Uterus (tissue), 4 donors: ENCODE measurements at places on chromosomes 4 and X.
A peak's percentile ranks its signal among the peaks of the same experiment; 100 is the strongest.

DNA sequence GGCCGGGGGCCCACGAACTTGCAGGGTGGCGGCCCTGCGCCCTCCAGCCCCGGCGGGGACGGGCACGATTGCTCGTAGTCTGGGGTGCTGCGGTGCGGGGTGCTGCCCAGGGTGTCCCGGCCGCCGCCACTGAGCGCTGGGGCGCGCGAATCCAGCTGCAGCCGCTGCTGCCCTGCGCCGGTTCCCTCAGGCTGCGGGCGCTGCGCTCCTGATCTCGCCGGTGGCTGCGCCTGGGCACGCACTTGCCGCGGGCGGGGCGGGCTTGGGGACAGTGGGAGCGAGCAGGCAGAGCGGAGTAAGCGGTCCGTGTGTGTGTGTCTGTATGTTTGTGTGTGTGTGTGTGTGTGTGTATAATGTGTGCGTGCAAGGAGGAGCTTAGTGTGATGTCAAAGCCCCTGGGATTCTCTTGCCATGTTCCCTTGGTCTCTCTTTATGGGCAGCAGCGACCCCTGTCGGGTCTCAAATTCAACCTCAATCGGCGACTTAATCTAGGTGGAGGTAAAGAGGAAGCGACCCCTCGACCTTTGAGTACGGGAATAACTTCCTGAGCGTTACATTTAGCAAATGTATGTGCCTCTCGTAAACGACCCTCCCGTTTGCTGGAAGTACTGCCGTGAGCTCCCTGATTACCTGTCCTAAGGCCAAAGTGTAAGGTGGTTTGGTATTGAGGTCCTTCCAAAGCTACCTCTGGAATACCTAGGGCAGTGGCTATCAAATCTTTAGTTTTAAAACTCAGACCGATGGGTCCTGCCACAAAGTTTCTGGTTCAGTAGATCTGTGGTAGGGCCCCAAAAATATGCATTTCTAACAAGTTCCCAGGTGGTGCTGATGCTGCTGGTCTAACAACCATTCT is at the start of gene RNF150:
TSS of gene RNF150 (minus strand) at position 324 of the 853 bp plus-strand sequence.
- H3K4me1 ChIP-seq = no peaks in the 10 kb centered on the region
- no peaks in the 10 kb centered on the region for H3K27me3 ChIP-seq
- H3K27ac ChIP-seq = peak within 1 kb of the TSS; percentile 81
- no peaks in the 10 kb centered on the region for H3K36me3 ChIP-seq
- DNase-seq = peak; percentile 88
- peak within 1 kb of the TSS; percentile 57 for H3K4me3 ChIP-seq

GRCh38 chrX:4094926-4095325 is 381.5 kb upstream of the PRKX start:
- H3K4me3 ChIP-seq = no peak overlapping the region
- H3K27ac ChIP-seq = no peak overlapping the region
- no peaks in the 10 kb centered on the region for H3K27me3 ChIP-seq
- no peak for DNase-seq

DNA sequence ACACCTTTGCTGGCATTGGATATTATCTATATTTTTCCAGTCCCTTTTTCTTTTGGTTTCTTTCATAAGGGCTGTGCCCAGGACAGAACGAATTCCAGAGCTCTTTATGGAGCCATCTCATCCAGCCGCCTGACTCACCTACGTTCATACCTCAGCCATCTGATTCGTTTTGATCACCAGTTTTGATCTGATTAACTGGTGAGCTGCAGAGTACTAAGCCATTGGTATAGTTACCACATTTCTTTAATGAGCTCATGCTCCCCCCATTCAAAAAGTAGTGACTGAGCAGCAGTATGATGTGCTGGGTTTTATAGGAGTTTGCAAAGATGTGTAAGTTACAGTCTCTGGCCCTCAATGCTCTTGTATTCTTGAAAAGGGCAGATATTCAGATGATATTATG is 43.0 kb upstream of the CDKN2AIP start:
- H3K36me3 ChIP-seq = no peaks in the 10 kb centered on the region
- H3K27ac ChIP-seq = no peak overlapping the region
- H3K4me3 ChIP-seq = no peak overlapping the region
- no peaks in the 10 kb centered on the region for H3K27me3 ChIP-seq
- no peak for DNase-seq

DNA sequence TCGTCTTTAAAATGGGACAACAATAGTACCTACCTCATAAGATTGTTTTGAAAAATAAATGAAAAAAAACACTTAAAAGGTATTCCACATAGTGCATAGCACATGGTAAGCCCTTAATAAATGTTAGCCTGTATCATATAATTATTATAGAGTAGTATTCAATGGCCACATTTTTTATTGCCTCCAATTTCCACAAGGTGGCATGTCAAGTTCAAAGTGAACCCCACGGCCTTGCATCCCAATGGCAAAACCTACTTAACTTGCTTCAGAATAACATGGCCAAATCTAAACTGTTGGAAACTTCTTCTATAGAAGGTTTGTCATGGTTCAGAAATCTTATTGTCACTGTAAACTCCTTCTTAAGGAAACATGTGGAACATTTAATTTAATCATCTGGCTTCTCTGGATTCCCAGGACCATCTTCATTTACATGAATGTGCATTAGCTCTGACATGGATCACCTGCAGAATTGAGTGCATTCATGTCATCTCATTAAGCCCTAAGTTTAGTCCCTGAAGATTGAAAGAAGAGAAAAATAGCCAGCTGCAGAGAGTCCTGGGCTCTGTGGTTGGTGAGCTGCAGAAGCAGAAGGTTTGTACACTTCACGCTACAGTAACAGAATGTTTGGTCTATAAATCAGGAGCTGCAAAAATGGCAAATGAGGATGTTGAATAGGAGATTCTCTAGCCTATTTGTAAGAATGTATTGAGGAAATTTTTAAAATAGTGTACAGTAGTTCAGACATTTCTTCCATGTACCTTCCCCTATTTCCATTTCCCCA is 61.0 kb downstream of the ANXA3 start:
- DNase-seq = no peak
- H3K36me3 ChIP-seq = no peaks in the 10 kb centered on the region
- H3K27me3 ChIP-seq = no peaks in the 10 kb centered on the region
- no peak overlapping the region for H3K27ac ChIP-seq
- no peak overlapping the region for H3K4me3 ChIP-seq

- no peak for DNase-seq
- no peaks in the 10 kb centered on the region for H3K36me3 ChIP-seq
- H3K27ac ChIP-seq = no peak overlapping the region
- no peak overlapping the region for H3K4me3 ChIP-seq
These were observed 416.9 kb upstream of the MAGEB2 start for GRCh38 chrX:29798469-29798868.

- no peaks in the 10 kb centered on the region for H3K27me3 ChIP-seq
- H3K36me3 ChIP-seq = no peaks in the 10 kb centered on the region
- no peak overlapping the region for H3K27ac ChIP-seq
- H3K4me3 ChIP-seq = no peak overlapping the region
These were observed 35.5 kb downstream of the F8 start for GRCh38 chrX:154986826-154987575.

- no peaks in the 10 kb centered on the region for H3K36me3 ChIP-seq
- DNase-seq = peak; percentile 82
- H3K27ac ChIP-seq = peak within 1 kb of the TSS; percentile 84
- no peaks in the 10 kb centered on the region for H3K27me3 ChIP-seq
These were observed at the start of gene TSC22D3 for GRCh38 chrX:107775734-107776511. Gene TSC22D3, minus strand, starts transcription at chrX:107775787. Its CDS starts 368 bp downstream, at chrX:107775419.

DNA sequence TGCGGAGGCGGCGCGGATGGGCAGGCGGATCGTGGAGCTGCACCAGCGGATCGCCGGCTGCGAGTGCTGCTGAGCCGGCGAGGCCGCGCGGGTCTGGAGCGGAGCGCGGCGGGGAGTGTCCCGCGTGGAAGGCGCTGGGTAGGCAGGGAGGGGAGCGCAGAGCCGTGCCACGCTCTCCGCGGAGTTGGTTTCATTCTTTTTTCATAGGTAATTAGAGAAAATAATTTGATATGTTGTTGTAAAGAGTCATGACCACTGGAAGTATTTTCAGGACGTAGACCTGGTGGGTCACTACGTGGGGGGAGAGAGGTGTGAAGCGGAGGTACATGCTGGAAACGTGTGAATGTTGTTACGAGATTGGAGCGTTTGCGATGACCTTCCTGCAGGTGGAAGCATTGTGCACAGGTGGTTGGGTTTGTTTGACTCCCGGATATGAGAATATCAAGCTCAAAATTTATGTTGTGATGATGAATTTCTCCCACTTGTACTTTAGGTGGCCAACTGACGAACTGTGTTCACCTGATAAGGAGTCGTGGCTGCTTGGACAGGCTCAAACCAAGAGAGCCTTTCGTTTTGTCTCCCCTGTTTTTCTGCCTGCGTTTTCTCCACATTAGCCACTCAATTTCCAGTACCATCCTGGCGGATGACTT is 19.1 kb upstream of the S100P start:
- peak overlapping the region; percentile 46 for H3K4me3 ChIP-seq
- H3K4me1 ChIP-seq = peaks cover 18% of the 10 kb centered on the region
- peak overlapping the region; percentile 88 for H3K27ac ChIP-seq
- H3K27me3 ChIP-seq = no peaks in the 10 kb centered on the region
- H3K36me3 ChIP-seq = no peaks in the 10 kb centered on the region

GRCh38 chrX:126394681-126395080 is 157.9 kb downstream of the DCAF12L1 start:
- H3K4me3 ChIP-seq = no peak overlapping the region
- H3K27me3 ChIP-seq = no peaks in the 10 kb centered on the region
- no peak overlapping the region for H3K27ac ChIP-seq
- no peaks in the 10 kb centered on the region for H3K36me3 ChIP-seq
- H3K4me1 ChIP-seq = no peaks in the 10 kb centered on the region

DNA sequence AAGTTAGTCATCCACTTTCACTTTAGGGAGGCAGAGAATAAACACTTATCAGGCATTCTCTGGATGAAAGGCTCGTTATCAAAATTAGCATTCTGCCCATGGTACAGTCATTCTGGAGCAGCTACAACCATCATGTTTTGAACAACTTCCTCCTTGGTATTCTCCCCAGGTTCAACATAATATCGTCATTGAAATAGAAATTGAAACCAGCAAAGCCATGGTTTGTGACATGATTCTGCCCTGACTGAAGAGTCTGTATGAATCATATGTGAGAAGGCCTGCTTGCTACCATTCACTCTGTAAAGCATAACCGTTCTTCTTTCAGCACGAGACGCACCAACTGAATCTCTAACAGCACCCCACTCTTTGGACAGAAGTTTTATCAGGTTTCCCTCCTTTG is 127.5 kb upstream of the RADX start:
- no peaks in the 10 kb centered on the region for H3K27me3 ChIP-seq
- no peaks in the 10 kb centered on the region for H3K36me3 ChIP-seq
- no peak overlapping the region for H3K27ac ChIP-seq
- no peak overlapping the region for H3K4me3 ChIP-seq
- no peaks in the 10 kb centered on the region for H3K4me1 ChIP-seq
- no peak for DNase-seq

DNA sequence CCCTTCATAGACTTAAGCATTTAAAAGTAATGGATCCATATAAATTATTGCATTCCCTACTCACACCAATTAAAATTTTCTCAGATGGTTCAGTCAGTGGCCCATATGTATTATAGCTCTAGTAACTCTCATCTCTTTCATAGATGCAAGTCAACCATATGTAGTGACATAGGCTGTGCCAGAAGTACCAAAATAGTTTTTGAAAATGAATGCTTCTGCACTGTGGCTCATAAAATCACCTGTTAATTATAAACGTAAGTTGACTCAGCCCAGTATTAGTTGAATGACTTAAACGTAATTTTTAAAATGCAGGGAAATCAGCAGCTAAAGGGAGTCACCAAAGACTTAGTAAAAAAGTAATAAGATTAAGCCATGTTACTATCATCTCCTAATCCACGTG is 143.8 kb downstream of the PPARGC1A start:
- no peak overlapping the region for H3K4me3 ChIP-seq
- no peaks in the 10 kb centered on the region for H3K4me1 ChIP-seq
- DNase-seq = no peak
- H3K27me3 ChIP-seq = no peaks in the 10 kb centered on the region

DNA sequence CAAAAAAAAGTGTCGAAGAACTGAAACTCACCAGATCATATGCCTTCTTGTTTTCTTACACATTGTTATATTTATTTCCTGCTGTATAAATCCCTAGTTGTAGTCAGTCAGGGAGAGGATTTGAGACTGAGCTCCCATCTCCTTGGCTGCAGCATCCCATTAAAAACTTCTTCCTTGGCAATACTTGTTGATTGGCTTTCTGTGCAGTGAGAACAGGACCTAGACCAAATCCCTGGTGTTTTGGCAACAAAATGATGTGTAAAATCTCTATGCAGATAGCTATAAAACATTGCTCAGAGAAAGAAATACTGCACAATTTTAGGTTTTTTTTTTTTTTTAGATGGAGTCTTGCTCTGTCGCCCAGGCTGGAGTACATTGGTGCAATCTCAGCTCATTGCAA is 47.9 kb downstream of the TRIML1 start:
- no peaks in the 10 kb centered on the region for H3K36me3 ChIP-seq
- DNase-seq = no peak
- H3K27me3 ChIP-seq = no peaks in the 10 kb centered on the region

DNA sequence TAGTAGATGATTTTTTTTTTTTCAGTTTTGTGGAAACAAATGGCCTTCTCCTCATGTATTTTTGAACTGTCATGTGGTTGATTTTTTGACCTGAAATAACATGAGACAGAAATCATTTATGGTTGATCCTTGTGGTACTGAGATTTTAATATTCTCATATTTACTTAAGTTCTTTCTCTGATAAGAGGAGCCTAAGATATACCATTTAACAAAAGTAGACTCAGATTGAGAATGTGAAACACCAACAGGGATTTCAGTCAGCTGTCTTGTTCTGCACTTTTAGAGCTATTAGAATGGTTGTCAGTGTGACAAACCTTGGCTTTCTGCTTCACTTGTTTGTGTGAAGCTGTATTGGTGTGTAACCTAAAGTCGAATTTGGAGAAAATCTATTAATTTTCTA is 575.7 kb downstream of the SPOCK3 start:
- no peak overlapping the region for H3K27ac ChIP-seq
- H3K36me3 ChIP-seq = no peaks in the 10 kb centered on the region
- no peak overlapping the region for H3K4me3 ChIP-seq
